ENCODE measurements at places on chromosomes 3 and 15.

GRCh38 chr15:81356252-81356651, 17.8 kb downstream of the TMC3 start:
- no peak for DNase-seq

DNA sequence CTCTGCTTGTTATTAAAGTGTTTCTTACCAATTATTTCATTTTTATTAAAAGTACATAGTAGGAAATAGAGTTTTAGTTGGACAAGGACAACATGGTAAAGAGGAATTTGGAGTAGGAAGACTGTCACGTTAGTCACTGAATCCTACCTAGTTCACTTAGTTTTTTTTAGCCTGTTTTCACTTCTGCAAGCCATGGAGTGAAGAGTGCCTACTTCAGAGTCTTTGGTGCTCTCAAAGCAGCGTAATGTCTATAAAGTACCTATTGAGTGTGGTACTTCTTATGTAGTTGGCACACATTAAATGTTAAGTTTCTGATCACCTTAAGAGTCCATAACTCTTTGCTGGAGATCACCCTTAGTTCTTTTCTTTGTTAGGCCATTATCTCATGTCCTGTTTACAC, 78.7 kb downstream of the LPP start:
- DNase-seq, result no peak

DNA sequence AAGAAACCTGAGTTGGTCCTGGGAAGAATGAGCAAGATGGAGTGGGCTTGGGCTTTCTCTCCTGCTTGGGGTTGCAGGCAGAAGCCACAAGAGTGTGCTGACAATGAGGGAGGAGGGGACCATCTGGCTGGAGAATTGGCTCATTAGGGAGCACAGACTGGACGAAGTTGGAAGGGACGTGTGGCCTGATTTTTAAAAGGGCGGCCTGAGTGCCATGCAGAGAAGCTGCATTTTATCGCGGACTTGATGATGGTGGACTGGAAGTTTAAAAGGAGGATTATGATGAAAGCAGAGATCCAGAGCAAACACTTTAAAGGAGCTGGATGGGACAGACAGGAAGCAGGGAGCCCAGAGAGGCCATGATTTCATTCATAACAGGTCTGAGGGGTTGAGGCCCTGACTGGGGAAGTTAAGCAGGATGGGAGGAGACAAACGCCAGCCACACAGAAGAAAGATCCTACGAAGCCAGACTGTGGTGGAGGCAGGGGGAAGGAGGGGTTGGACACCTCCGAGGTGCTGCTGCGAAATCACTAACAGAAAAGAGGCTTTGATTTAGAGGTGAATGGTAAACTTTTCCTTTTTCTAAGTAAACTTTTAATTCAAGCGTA, 23.6 kb downstream of the TLNRD1 start:
- DNase-seq, result peak; percentile 54

- no peak for DNase-seq
Observed at GRCh38 chr3:173770796-173771573, 373.4 kb downstream of the NLGN1 start.

- no peak for DNase-seq
Observed at GRCh38 chr15:26449291-26449690, 323.6 kb downstream of the GABRB3 start.

GRCh38 chr3:181637456-181637855, 74.3 kb upstream of the SOX2 start:
- DNase-seq, result no peak

GRCh38 chr3:171088496-171088895, 62.0 kb upstream of the SLC2A2 start:
- DNase-seq, result no peak
